ENCODE measurements at places on chromosomes 7 and 10.

DNA sequence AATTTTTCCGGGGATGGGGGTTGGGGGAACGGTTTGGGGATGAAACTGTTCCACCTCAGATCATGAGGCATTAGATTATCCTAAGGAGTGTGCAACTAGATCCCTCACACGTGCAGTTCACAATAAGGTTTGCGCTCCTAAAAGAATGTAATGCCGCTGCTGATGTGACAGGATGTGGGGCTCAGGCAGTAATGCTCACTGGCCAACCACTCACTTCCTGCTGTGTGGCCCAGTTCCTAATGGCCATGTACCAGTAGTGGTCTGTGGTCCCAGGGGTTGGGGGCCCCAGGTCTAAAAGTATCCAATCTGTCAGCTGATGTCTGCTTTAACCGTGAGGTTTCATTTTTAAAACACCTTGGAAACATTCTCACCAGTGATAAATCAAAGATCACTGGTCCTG, 2.2 kb downstream of the STN1 start:
- peak; percentile 69 for DNase-seq

- DNase-seq, result no peak
Observed at GRCh38 chr7:12961910-12962480, 274.6 kb downstream of the ARL4A start.

DNA sequence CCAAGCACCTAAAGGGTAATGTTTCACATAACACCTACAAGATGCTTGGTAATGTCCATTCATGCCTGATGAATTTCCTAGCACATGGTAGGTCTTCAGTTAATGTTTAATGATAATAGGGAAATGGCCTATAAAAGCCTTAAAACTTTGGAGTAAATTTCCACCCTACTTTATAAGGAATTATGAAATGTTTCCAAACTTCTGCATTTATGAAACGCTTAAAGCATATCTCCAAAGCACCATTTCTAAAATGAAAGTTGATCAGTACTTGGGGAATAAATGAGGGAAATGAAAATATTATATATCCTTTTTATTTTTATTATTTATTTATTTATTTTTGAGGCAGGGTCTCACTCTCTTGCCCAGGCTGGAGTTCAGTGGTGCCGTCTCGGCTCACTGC, 51.8 kb downstream of the INPP5F start:
- DNase-seq, result no peak

GRCh38 chr10:5551531-5552375, 27.0 kb downstream of the CALML3 start:
- peak; percentile 85 for DNase-seq

DNA sequence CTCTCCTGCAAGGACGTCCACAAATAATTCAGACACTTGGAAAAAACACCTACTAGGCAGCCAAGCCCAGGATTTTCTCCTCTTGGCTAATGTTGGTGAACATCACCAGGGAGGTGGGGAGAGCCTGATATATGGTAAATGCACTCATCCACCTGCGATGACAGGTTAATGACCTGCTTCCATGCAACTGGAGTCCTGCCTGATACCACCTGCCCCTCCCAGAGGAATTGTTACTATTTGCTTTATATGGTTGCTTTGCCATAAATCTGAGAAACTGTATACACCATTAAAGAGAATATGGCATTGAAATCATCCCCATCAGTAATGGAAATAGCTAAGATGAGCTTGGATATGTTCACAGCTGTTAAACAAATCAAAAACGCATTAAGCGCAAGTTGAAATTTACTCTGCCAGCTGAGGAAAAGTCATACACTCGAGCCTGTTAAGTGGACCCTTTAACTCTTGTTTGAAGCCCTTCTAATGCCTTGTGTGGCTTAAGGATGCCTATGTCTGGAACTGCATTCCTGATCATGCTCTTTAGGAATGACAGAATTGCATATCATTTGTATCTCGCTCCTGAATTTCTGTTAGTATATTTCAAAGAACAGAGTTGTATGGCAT, 208.3 kb downstream of the PRPF18 start:
- no peak for DNase-seq

GRCh38 chr7:91280604-91281003, 16.4 kb downstream of the FZD1 start:
- DNase-seq, result no peak

DNA sequence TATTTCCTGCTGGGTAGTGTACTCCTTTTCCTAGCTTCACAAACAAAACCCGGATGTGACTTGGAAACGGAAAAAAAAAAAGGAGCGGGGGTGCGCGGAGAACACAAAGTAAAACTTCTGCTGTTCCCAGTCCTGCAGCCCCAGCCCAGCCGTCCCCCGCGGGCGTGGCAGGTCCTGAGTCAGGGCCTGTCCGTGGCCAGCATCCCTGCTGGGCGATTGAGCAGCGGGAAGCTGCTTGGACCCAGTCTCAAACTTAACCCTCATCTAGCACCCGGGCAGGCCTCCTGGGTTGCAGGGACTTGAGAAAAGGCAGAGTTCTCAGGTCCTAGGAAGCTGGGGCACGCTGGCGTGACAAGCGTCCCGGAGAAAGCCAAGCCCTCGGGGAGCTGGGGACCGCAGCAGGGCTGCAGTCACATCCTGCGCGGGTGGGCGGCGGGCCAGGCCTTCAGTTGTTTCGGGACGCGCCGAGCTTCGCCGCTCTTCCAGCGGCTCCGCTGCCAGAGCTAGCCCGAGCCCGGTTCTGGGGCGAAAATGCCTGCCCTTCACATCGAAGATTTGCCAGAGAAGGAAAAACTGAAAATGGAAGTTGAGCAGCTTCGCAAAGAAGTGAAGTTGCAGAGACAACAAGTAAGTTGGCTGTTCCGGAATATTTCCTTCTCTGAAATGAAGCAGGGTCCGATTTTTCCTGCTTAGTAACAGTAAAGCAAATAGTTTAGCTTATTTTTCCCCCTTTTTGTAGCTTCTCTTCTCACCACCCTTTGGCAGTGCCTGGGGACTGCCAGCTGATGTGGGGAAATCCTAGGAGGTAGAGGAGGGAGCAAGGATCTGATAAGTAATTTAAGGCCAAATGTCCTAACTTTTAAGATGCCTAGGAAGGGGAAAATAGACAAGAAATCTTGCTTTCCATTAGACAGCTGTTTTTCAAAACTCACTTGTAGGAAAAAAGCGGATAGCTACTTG, at the start of gene GNG11:
Gene GNG11, plus strand, starts transcription at position 129 of the 960 bp plus-strand sequence. Its CDS starts 403 bp downstream, at position 532.
- DNase-seq, result peak; percentile 65

- DNase-seq, result no peak
Observed at GRCh38 chr10:114962441-114962840, 24.4 kb downstream of the TRUB1 start.

DNA sequence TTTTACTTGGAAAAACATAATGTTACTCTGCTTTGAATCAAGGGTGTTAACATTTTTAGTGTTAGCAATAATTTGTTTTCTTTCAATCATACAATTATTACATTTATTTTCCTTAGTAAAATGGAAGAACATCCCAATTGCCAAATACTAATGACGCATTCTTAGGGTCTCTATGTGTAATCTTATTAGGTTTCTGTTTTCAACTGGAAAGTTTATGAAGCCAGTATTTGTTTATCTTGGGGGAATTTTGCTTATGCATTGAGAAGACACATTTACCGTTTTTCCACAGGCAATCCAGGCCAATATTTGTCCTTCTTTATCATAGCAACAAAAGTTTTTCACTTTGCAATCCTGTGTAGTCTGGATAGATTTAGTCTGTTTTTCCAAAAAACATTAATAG, 134.5 kb downstream of the CPED1 start:
- no peak for DNase-seq

- DNase-seq, result no peak
Observed at GRCh38 chr7:121187676-121188075, 141.1 kb upstream of the WNT16 start.

GRCh38 chr7:101902680-101903514, 85.5 kb downstream of the CUX1 start:
- DNase-seq, result no peak

DNA sequence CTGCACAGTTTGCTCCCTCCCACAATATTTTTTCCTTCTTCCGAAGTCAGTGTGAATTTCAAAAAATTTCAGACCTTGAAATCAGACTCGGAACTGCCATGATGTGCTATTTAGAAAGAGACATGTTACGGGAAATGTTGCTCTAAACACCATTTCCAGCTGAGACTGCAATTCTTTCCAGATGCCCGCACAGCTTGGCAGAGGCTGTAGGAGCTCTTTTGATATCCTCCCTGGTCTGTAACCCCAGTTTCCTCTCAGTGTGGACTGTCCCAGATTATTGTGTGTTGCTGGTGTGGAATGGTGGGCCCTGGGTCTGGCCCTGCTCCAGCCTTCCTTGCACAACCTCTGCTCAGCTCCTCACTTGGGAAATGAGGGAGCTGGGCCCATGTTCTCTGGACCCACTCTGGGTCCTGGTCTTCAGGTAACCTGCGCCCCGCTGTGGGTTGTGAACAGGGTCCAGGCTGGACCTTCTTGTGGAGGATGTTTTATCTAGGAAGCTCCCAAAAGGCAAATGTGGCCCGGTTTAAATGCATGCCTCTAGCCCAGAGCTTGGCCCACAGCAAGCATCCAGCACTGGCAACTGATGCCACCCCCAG, 172.8 kb upstream of the CXCL12 start:
- DNase-seq, result peak; percentile 21

GRCh38 chr10:33303988-33304387, 30.5 kb downstream of the NRP1 start:
- DNase-seq, result no peak

DNA sequence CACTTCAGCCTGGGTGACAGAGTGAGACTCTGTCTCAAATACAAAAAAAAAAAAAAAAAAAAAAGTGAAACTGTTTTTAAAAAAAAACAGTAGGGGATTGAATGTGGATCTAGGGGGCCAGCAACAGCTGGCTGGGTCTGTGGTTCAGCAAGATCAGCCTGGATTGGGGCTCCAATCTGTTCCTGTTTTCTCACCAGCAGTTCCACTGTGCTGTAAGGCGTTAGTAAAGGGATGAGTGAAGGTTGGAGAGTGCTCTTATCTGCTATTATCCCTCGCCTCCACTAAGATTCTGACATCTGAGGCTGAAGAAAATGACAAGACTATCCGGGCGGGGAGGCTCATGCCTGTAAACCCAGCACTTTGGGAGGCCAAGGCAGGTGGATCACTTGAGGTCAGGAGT, 41.6 kb upstream of the GTF2IRD1 start:
- no peak for DNase-seq

- no peak for DNase-seq
Observed at GRCh38 chr7:7176406-7177043, 5.8 kb upstream of the C1GALT1 start.

GRCh38 chr7:69674701-69675182, 76.5 kb downstream of the AUTS2 start:
- no peak for DNase-seq

DNA sequence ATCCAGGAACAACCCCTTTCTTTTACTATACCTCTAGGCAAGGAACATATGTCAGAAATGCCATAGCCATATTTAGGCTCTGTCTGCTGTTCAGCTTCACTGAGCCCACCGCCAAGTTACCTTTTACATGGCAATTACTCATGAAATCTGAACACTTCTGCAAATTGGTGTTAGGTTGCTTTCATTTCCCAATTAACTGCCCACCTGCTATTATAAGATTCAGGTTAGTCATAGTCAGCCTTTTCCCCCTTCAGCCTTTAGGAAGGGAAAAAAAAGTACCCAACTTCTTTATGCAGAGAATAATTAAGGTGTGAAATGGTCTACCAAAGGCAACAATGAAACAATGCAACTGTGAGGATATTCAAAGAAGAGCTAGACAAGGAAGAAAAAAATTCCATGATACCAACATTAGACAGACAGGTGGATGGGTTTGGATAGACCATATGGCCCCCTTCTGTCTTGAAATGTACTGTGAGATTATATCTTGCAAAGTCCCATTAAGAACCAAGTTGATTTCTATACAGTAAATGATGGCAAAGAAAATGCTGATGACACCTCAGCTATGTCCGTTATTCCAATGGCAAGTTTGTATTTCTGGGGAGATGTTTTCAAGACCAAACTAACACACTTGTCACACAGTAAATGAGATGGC, 442.1 kb upstream of the NRP1 start:
- DNase-seq, result no peak

- DNase-seq, result no peak
Observed at GRCh38 chr10:95783741-95784140, 27.8 kb downstream of the ENTPD1 start.

DNA sequence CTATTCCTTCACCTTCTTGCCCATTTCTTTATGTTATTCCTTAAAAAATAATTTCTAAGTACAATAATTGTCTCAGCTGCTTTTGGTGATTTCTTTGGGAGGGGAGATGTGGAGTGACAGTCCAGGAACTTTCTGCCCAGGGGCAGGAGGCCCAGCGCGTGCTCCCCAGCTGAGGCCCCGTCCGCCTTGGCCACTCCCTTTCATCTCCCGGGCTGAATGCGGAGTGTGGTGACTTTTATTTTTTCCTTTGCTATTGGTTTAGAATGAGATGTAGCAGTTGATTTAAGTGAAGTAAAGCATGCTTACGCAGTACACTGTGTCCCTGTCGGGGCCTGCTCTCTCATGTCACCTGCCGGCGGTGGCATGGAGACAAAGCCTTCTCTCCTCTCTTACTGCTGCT, 141.6 kb downstream of the MGMT start:
- DNase-seq, result no peak

- no peak for DNase-seq
Observed at GRCh38 chr10:132271458-132272230, 36.1 kb downstream of the STK32C start.

- no peak for DNase-seq
Observed at GRCh38 chr10:86664341-86665217, 3.7 kb upstream of the LDB3 start.

- DNase-seq, result no peak
Observed at GRCh38 chr7:144820552-144820951, 15.3 kb downstream of the TPK1 start.

DNA sequence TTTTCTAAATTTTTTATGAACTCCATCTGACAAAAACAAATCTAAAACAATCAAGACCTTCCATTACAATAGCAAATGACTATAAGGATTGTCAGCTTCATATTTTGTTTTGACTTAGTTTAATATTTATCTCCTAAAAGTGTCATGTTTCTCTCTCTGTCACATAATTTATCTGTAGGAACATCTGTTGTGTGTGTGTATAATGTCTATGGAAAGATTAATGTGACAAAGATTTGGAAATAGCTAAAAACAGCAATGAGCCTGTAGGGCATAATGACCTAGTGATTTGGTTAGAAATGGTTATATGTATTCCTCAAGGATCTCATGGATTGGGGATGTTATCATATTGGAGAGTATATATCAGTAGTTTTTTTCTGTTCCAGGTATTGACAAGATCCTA, 69.6 kb upstream of the MDFIC start:
- DNase-seq, result no peak

GRCh38 chr7:145216866-145217265, 381.0 kb upstream of the TPK1 start:
- no peak for DNase-seq

GRCh38 chr10:58868736-58869435, 307.6 kb upstream of the PHYHIPL start:
- no peak for DNase-seq

DNA sequence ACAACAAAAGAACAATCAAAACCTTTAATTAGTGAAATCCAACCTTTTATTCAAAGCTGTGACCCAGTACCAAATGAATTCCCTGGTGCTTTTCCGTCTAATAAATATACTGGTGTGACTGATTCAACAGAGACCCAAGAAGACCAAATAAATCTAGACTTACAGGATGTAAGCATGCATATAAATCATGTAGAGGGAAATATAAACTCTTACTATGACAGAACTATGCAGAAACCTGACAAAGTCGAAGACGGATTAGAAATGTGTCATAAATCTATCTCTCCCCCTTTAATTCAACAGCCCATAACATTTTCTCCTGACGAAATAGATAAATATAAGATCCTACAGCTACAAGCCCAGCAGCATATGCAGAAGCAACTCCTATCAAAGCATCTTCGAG, 540.6 kb upstream of the TEX47 start:
- DNase-seq, result no peak
